ENCODE measurements at places on chromosomes 7 and 10. TPM values are rescaled to one million over a fixed set of nuclear protein-coding genes. Genes with fewer than 3 reads are reported as not detected.

Gene SPACDR
- polyA plus RNA-seq: 0.13 TPM

Gene HOXA3
- polyA plus RNA-seq: 7.4 TPM

Gene SPDYE11
- polyA plus RNA-seq: not detected

Gene SH2D4B
- polyA plus RNA-seq: not detected

Gene MMRN2
- polyA plus RNA-seq: 22.4 TPM

Gene ZNF804B
- polyA plus RNA-seq: not detected

Gene CABCOCO1
- polyA plus RNA-seq: 0.62 TPM

Gene CALHM1
- polyA plus RNA-seq: not detected

Gene ARHGAP19
- 2.4 TPM for polyA plus RNA-seq

Gene FGF8
- not detected for polyA plus RNA-seq

Gene CLDN15
- polyA plus RNA-seq: 22.9 TPM

Gene MINDY4
- polyA plus RNA-seq: 2.5 TPM

Gene PTN
- polyA plus RNA-seq: 1.8 TPM

Gene ANKRD30A
- not detected for polyA plus RNA-seq

Gene PTPRZ1
- polyA plus RNA-seq: 1.1 TPM

Gene ETV1
- polyA plus RNA-seq: 2.5 TPM

Gene LIPJ
- polyA plus RNA-seq: 0.14 TPM

Gene AMPH
- 2.9 TPM for polyA plus RNA-seq

Gene FGL2
- polyA plus RNA-seq: 14.6 TPM

Gene NSUN6
- 4.1 TPM for polyA plus RNA-seq

Gene OAT
- 19.9 TPM for polyA plus RNA-seq

Gene TFEC
- polyA plus RNA-seq: 0.52 TPM

Gene TMEM270
- not detected for polyA plus RNA-seq

Gene VPS50
- 5.7 TPM for polyA plus RNA-seq

Gene ADIRF
- polyA plus RNA-seq: 1,031 TPM

Gene CHAT
- polyA plus RNA-seq: not detected

Gene HABP2
- polyA plus RNA-seq: 0.09 TPM
